Stimulated activated CD8-positive, alpha-beta memory T cell treated with anti-CD3 and anti-CD28 coated beads, Interleukin-4, amount 100 ng/mL, for 1 hour (primary cell): ENCODE measurements at places on chromosomes 6 and 20.

DNA sequence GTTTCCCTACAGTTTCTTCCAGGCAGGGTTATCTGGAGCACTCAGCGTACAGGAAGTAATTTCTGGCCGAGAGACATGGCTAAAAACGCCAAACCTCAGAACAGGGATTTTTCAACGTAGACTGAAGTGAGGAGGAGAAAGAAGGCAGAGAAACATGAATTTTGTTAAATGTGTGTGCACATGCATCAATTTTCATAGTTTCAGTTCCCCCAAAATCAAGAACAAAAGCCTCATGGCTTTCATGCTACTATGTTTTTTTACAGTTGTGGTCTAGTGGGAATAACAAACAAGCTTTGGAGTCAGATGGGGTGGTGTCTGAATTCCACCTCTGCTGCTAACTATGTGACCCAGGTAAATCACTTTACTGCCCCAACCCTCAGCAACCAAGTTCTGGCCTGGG, 4.9 kb downstream of the TOMM34 start:
- DNase-seq: no peak

DNA sequence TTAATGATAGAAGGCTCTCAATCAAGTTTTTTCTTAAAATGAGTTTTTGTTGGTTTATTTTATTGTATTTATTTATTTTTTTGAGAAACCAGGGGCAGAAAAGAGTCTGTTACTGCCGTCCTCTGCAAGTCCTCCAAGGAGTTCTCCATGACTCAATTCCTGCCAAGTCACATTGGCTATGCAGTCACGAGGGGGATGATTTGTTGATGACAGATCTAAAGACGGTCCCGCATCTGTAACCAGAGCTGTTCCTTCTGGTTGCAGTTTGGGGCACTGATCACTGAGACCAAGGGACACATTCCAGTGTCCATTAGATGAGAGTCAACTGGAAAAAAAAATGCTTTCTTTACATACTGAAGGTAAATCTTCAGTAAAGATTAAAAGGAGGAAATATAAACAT, 13.9 kb upstream of the TSHZ2 start:
- DNase-seq: no peak

GRCh38 chr6:36430351-36430750, 12.3 kb downstream of the PXT1 start:
- no peak for DNase-seq

DNA sequence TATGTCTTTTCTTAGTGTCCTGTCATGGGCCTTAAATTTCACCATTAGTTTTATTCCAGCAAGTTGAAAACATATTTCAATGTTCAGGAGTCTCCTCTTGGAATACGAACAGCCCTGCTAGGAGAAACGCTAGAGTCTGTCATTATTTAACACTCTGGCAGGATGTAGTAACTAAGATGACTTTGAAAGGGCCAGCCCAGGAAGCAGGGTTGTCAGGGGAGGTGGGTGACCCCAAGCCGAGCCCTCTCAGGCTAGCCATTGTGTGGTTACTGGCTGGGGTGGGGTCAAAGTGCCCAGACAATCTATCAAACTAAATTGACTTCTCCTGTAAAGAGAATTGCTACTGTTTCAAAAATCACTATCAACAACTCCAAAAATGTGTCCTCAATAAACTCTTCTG, 67.8 kb downstream of the LY86 start:
- no peak for DNase-seq

DNA sequence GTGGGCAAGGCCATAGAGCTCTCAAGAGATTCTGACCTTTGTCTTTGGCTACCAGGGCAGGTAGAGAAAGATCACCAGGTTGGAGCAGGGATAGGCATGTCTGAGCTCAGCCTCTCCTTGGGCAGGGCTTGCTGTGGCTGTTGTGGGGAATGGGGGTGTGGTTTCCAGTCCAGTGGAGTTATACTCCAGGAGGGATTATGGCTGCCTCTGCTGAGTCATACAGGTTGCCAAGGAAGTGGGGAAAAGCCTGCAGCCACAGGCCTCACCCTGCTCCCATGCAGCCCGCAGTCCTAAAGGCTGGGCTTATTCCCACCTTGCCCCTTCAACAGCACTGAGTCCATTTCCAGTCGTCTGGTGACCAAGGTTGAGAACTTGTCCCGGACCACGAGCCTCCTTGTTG, 21.9 kb downstream of the MEP1A start:
- no peak for DNase-seq

DNA sequence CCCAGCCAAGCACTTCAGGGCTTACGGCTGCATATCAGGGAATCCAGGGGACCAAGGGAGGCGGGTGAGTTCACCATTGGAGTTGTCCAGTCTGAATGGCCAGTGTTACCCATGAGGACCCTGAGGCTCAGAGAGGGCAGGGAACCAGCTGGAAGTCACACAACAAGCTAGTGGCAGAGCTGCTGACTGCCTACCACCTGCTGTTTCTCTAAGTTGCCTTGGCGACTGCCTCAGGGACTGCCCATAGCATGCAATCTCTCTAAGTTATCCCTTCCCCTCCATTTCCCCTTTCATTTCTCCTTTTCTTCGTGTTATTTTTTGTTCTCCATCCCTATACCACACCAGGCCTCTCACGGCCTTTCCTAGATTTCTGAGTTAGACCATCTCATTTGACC, 71.8 kb upstream of the SIRPA start:
- DNase-seq: no peak

- DNase-seq: no peak
These were observed 89.4 kb downstream of the CEP162 start for GRCh38 chr6:84137989-84138575.

DNA sequence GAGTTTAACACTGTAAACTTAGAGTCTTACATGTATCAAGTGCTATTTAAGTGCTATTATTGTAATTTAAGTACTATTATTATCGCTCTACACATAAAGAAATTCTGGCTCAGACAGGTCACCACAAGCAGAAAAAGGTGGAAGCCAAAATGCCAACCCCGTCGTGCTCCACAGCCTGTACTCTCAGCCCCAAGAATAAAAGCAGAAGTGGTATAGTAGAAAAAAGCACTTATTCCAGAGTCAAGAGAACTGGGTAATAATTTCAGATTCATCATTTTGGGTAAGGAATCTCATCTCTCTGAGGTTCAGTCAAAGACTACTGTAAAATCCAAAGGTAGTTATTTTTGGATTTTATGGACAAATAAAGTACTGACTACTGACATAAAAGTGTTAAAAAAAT, 943 bp downstream of the ZUP1 start:
- no peak for DNase-seq

- no peak for DNase-seq
These were observed 9.8 kb downstream of the CST9 start for GRCh38 chr20:23595941-23596340.

- DNase-seq: no peak
These were observed 32.5 kb downstream of the DLL1 start for GRCh38 chr6:170258407-170258806.

DNA sequence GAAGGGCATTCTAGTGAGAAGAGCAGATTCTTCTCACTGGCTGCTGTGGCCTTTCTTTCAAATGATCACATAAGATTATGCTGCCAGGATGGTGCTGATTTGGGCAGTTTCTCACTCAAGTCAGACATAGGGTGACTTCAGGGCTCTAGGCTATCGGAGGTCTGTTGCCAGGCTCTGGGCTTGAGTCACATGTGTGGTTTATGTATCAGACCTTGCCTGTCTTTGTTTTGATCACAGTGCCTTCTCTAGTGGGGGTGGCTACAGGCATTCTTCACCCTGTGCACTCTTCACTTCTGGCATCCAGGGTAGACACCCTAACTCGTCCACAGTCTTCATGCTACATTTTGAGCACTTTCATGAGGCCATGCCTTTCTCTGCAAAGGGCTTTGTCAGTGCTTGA, 823.7 kb upstream of the MAN1A1 start:
- DNase-seq: no peak

- no peak for DNase-seq
These were observed 52.4 kb upstream of the NXT1 start for GRCh38 chr20:23298155-23298554.

GRCh38 chr6:73719046-73719445, 23.0 kb downstream of the CD109 start:
- DNase-seq: no peak

GRCh38 chr20:22585786-22586493, 1.6 kb upstream of the FOXA2 start:
- no peak for DNase-seq

GRCh38 chr6:163404825-163405265, 9.7 kb upstream of the QKI start:
- DNase-seq: no peak

- no peak for DNase-seq
These were observed 13.8 kb downstream of the SYTL3 start for GRCh38 chr6:158663625-158664165.

- DNase-seq: no peak
These were observed 26.7 kb upstream of the TTPAL start for GRCh38 chr20:44448753-44449546.

GRCh38 chr6:123716506-123716905, 79.8 kb upstream of the TRDN start:
- DNase-seq: no peak

GRCh38 chr6:126380072-126380583, 40.2 kb downstream of the CENPW start:
- no peak for DNase-seq

- no peak for DNase-seq
These were observed 1.0 kb upstream of the VSTM2L start for GRCh38 chr20:37901654-37902503.

DNA sequence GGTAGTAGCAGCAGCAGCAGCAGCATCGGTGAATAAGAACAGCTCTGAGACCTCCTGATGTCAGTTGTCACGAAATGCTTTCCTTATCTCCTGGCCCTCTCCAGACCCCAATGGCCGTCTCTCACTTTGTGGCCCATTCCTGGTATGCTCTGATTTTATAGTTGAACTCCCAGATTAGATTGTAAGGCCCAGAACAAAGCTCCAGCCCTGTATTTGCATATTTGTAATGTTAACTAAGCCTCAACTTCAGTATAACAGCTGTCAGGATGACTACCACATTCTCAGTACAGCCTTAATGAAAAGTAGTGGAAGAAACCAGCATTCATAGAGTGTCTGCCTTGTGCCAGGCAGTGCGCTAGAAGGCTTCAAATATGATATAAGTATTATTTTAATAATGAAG, 180.9 kb downstream of the SASH1 start:
- no peak for DNase-seq

- no peak for DNase-seq
These were observed 3.2 kb upstream of the PPP1R3G start for GRCh38 chr6:5081955-5082354.

GRCh38 chr20:3042625-3043024, 797 bp upstream of the GNRH2 start:
- no peak for DNase-seq

- no peak for DNase-seq
These were observed 35.3 kb downstream of the TMEM181 start for GRCh38 chr6:158595223-158595622.

DNA sequence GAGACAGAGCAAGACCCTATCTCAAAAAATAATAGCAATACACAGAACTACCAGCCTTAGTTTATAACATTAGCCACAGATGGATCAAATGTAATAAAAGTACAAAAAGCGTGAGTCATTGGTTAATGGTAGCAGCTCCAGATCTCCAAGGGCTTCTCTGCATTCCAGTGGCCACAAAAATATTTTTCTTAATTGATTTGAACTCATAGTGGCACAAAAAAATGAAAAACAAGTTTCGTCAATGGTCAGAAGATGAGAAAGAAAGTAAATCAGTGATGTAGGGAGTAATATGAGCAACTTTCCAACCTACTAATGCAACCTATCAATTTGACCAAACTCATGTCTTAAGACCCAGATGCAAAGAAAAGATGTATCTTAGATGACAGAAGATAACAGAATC, 79.6 kb downstream of the CEP57L1 start:
- no peak for DNase-seq

DNA sequence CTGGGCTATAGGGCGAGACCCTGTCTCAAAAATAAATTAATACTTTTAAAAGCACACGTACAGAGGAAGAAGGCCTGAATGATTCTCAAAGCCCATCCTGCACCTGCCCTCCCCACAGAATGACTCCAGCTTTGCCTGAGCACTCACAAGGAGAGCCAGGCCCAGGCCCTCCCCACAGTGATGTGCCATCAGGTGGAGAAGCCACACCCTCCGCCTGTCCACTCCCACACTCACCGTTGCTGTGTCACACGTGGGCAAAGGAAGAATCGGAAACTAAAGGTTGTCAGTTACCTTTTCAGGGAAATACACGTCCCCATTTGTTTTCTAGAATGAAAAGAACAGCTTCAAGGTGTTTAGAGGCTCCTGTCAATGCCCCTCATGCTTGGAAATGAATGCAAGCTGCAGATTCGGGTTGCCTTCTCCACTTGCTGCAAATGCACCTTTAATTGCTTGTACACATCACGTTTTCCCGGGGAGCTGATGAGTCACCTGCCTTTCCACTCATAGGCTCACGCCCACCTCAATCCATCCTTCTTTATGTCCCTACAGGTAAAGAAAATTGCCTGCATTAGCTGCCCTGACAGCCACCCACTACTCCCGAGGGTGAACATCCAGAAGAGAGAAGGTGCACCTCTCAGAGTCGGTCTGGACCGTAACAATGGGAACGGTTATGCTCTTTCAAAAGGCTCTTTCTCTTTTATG, 45.5 kb upstream of the AFDN start:
- DNase-seq: no peak

DNA sequence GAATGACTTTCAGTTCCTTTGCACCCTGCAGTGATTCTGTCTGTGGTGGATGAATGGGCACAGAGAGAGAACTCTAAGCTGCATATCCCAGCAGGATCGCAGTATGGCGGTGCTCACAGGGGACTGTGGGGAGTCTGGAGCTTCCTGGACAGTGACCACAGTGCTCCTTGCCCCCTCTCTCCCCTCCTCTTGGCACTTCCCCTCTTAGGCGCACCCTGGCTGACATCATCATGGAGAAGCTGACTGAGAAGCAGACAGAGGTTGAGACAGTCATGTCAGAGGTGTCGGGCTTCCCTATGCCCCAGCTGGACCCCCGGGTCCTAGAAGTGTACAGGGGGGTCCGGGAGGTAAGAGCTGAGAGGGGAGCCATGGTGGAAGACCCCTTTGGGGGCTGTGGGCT, 8.6 kb downstream of the BYSL start:
- DNase-seq: no peak

- DNase-seq: no peak
These were observed 311.3 kb downstream of the CDKAL1 start for GRCh38 chr6:20845592-20845991.

DNA sequence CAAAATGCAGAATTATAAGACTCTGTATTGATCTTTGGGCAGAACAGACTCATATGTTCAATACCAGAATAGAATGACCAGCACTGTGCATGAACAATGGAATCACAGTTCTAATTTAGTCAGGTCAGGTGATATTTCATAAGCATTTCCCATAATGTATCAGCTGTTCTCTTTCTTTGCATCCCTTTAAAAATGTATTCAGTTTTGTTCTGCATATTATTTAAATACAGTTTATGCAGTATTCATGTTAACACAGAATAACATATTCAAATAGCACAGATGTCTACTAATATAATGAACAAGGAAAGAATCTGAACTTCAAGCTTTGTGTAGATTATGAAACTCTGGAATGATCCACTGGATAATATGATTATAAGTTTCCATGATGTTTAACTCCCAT, 128.5 kb downstream of the LAMP5 start:
- no peak for DNase-seq
